ENCODE measurements at places on chromosomes 16 and 17. TPM values are rescaled to one million over a fixed set of nuclear protein-coding genes. Genes with fewer than 3 reads are reported as not detected.

DNA sequence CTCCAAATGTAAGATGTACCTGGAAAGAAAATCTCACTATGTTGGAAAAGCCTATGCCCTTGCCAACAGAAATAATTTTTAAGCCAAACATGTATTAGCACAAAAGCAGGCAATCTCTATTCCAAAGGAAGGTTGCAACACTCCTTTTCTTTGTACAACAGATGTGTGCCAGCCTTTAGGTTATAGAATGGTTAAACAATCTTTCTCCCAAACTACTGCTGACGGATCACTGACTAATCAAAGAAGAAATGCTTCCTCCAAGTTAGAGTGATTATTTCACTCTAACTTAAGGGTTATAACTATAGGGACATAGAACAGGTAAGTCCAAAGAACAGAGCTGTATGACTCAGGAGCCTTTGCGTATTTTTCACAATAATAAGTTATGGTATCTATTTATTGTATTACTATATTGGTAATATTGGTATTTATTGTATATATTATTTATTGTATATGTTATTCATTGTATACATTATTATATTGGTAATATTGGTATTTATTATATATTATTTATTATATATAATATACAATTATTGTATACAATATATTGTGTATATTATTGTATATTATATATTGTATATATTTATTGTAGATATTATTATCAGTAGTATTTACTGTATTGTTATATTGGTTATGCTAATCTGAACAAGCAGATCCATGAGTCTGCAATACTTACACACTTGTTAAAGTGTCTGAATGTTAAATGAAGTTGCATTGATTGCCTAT, 36.7 kb upstream of the ABCA5 start:
- H3K36me3 ChIP-seq = no peaks in the 10 kb centered on the region
- no peak overlapping the region for H3K27ac ChIP-seq
- H3K4me3 ChIP-seq = no peak overlapping the region
- DNase-seq = no peak

MT1B gene
- total RNA-seq = not detected

- H3K4me1 ChIP-seq = peaks cover 10% of the 10 kb centered on the region
- no peaks in the 10 kb centered on the region for H3K27me3 ChIP-seq
- H3K4me3 ChIP-seq = no peak overlapping the region
- no peak overlapping the region for H3K27ac ChIP-seq
- no peaks in the 10 kb centered on the region for H3K36me3 ChIP-seq
Observed at GRCh38 chr16:71359431-71359830, 908 bp downstream of the CALB2 start.

DNA sequence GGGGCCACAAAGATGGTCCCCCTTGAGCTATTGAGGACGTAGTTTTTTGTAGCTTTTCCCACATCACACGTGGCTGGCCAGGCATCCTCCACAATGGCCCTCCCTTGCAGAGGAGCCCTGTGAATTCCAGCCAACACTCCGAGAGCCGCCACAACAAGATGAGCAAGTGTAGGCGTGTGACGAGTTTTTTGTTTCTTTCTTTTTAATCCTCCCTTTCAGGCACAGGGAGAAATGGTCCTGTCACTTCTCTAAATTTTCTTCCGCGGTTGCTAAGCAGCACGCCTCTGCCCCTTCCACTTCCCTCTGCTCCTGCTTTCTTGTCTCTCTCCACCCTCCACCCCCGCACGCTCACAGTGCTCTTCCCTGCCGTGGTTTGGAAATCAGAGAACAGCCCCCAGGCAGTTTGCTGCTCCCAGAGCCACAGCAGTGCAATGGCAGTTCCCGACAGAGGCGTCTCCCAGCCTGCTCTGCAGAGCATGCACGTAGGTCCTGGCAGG, 68.0 kb upstream of the MRTFB start:
- H3K27ac ChIP-seq = no peak overlapping the region
- H3K36me3 ChIP-seq = no peaks in the 10 kb centered on the region
- H3K4me1 ChIP-seq = peaks cover 35% of the 10 kb centered on the region

COIL gene
- total RNA-seq = 19.8 TPM

NUPR1 gene
- total RNA-seq = not detected

DNA sequence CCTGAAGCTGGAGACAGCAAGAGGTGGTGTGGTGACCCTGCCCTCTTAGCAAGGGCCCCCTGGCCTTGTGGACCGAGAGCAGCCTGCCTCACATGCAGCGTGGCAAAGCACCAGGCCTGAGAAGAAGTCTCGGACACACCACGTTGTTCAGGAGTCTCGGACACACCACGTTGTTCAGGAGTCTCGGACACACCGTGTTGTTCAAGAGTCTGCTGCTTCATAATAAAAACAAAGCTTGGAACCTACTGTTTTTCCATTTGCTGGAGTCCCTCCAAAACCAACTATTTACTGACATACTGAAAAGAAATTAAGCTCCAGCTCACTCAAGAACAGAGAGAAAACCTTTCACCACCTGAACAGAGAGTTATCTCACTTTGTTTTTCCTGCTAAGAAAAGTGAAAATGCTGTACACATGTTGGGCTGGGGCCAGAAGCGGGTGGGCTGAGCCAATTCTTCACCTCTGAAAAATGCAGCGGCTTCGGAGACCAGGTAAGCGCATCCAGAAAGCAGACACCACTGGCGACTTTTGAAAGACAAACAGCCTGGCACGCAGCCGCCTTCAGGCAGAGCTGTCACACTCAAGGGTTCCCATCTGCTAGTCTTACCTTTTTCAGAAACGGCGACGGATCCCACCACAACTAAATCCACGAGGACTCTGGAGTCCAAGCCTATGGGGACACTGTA, 8.9 kb downstream of the MTHFSD start:
- DNase-seq = no peak
- H3K27ac ChIP-seq = no peak overlapping the region
- H3K4me3 ChIP-seq = no peak overlapping the region
- no peaks in the 10 kb centered on the region for H3K27me3 ChIP-seq

KRTAP9-4 gene
- not detected for total RNA-seq

GRCh38 chr16:90031931-90032673, 12.8 kb upstream of the DBNDD1 start:
- no peak for DNase-seq
- no peak overlapping the region for H3K4me3 ChIP-seq
- H3K4me1 ChIP-seq = no peaks in the 10 kb centered on the region
- no peaks in the 10 kb centered on the region for H3K36me3 ChIP-seq

TP53TG3B gene
- total RNA-seq = not detected

- peaks cover 8% of the 10 kb centered on the region for H3K36me3 ChIP-seq
- H3K27me3 ChIP-seq = no peaks in the 10 kb centered on the region
- H3K4me3 ChIP-seq = no peak overlapping the region
- no peak for DNase-seq
- no peak overlapping the region for H3K27ac ChIP-seq
- peaks cover 46% of the 10 kb centered on the region for H3K4me1 ChIP-seq
Observed at GRCh38 chr16:84724606-84725309, 25.0 kb downstream of the USP10 start.
